Colonic mucosa (tissue), 4 donors: ENCODE measurements at places on chromosomes 2 and 18.

DNA sequence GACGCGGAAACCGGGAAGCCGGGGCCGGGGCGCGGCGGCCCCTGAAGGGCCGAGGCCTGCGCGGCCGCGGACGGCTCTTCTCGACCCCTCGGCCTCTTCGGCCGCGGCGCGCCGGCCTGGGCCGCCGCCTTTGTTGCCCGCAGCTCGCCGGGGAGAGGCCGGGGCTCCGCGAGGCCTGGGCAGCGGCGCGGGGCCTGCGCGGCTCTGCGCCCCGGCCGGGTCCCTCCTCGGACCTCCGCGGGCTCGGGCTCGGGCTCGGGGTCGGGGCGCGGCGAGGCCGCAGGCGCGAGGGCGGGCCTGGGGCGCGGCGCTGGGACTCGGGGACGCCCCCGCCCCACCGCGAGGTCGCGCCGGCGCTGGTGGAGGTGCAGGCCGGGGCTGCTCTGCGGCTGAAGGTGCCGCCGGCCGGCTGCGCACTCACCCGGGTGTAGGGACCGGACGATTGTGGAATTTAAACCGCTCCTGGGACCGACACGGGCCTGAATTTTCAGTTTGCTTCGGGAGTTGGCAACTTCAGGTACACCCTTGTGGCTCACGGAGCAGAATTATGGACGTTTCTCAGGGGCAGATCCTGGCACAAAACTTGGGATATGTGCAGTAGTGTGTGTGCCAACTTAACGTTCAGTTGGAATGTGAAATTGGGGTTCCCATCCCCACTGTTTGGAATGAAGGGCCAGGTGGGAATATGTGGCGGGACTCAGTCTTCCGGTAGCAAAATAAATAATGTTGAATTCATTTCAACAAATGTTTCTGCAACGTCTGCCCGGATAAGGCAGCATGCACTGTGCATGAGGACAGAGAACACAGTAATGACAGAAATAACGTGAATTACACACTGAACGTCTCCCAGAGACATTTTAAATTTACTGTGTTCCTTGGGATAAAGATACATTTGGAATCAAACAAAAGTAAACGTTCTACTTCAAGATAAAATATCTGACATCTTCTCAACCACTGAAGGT, 787 bp downstream of the SOCS6 start:
- peak; percentile 52 for DNase-seq

DNA sequence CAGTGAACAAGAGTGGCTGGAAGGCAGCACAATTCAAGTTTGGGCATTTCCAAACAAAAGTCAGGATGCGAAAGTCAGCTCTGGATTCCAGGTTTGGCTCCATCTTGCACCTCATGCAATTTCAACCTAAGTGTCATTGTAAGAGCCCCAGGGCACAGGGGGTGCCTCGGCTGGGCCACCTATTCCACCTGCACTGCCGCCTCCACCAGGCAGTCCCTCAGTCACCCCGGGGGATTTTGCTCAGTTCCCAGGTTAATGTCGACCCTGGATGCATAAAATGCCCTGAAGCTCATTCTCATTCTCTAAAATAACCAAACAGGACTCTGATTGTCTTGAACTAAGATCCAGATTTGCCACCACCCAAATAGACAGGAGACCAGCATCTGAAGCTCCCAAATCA, 77.6 kb downstream of the EDAR start:
- DNase-seq, result no peak

- DNase-seq, result peak; percentile 38
Measured at GRCh38 chr2:189179570-189179950, at the start of gene COL5A2. COL5A2 (minus strand) TSS chr2:189179761; CDS start chr2:189179604, 157 bp downstream.

DNA sequence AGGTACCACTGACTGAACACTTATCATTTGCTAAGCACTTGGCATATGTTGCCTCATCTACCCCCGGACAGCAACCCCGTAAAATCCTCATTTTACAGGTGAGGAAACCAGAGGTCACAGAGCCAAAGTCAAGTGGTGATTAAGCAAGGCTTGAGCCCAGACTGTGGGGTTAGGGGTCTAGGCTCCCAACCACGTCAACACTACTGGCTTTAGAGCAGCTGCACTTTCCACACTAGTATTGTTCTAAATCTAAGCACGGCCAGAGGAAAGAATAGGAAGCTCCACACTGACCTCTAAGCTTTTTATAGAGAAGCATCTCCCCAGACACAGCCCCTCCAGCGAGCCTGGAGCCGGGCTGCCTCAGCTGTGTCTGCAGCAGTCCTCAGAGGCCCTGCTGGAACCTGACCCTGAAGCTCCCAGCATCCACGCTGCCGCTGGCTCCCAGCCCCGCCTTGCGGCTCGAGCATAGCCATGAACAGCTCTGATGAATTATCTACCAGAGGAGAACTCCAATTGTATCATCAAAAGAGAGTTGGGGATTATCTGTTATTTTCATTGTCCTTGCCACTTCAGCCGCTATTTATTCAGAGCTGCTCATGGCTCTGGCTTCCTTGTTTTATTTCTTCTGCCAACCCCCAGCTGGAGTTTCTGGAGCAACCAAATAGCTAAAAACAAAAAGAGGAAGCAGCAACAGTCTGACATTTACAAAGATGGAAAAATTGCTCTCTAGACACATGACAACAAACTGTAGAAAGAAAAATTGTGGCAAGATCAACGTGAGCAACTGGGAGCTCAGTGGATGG, 62.2 kb upstream of the RTN4 start:
- DNase-seq, result peak; percentile 65

DNA sequence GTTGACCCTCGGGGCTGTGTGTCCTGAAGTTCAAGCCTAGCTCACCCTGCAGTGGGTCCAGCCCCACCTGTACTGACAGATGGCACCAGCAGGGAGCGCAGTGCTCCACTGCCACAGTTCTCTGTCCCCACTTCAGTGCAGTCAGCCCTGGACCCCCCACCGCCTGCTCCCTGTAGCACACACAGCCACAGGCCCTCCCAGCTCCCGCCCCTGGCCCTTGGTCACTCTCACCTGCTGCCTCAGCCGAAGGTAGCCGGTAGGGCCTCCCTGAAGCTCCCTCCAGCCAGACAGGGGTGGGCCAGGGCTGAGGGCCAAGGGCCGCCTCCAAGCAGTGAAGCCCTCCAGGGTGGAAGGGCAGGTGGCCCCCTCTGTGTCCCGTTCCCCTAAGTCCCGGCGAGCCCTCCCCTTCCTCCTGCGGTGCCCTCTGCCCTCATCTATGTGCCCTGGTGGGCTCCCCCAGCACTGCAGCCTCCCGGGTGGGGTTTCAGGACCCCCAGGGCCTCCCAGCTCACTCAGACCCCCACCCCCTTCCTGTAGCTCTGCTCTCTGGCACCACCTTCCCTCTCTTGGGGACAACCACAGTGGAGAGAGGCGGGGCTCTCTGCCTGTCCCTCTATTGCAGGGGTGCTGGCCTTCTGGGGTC, 10.8 kb upstream of the ALPP start:
- no peak for DNase-seq

- DNase-seq, result no peak
Measured at GRCh38 chr2:112465382-112465781, 16.6 kb upstream of the TTL start.

GRCh38 chr2:238403632-238404405, 22.9 kb upstream of the ASB1 start:
- DNase-seq, result no peak

- DNase-seq, result peak; percentile 92
Measured at GRCh38 chr2:9139491-9140443, 66.8 kb upstream of the ASAP2 start.

GRCh38 chr2:46943881-46944798, 28.5 kb upstream of the MCFD2 start:
- no peak for DNase-seq

DNA sequence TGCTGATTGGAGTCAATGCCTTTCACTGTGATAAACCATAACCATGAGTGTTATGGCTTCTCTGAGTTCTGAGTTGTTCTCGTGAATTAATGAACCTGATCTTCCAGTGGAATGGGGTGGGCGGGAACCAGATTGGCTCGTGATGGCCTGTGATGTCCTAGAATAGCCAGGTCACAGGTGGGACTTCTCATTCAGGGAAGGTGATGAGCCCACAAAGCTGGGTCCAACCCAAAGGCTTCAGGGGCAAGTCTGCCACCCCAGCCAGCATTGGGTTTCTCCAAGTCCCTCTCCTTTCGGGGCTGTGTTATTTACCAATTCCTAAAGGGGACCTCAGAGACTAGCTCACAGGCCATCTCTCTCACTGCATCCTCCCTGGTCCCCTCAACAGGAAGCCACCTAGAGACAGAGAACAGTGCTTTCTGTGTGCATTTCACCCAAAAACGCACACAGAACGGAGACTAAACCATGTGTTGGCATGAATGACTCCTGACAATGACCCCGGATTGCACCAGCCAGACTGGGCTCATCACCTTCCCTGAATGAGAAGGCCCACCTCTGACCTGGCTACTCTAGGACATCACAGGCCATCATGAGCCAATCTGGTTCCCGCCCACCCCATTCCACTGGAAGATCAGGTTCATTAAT, 85.5 kb downstream of the MALT1 start:
- DNase-seq, result peak; percentile 13

- DNase-seq, result no peak
Measured at GRCh38 chr2:237453671-237454070, 33.4 kb upstream of the MLPH start.

- no peak for DNase-seq
Measured at GRCh38 chr2:205496370-205496769, 185.9 kb upstream of the NRP2 start.

- DNase-seq, result no peak
Measured at GRCh38 chr2:221353201-221353600, 218.9 kb downstream of the EPHA4 start.

- no peak for DNase-seq
Measured at GRCh38 chr2:176582990-176583481, 313.8 kb downstream of the MTX2 start.

- DNase-seq, result no peak
Measured at GRCh38 chr18:29594493-29594892, 1417.6 kb upstream of the CDH2 start.

DNA sequence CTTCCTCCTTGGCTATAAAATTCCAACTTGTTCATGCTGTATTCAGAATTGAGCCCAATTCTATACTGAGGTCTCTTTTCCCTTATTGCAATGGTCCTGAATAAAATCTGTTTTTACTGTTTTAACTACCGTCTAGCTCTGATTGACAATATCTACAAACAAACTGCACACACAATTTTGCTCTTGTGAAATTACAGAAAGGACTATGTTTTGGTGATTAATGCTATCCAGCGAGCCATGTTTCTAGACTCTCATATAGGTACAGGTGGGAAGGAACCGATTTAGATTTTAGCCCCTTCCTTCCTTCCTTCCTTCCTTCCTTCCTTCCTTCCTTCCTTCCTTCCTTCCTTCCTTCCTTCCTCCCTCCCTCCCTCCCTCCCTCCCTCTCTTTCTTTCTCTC, 254.4 kb downstream of the SLC4A3 start:
- DNase-seq, result no peak

- no peak for DNase-seq
Measured at GRCh38 chr2:209579230-209579749, 155.4 kb downstream of the MAP2 start.

- no peak for DNase-seq
Measured at GRCh38 chr2:12587228-12587627, 129.5 kb upstream of the TRIB2 start.

DNA sequence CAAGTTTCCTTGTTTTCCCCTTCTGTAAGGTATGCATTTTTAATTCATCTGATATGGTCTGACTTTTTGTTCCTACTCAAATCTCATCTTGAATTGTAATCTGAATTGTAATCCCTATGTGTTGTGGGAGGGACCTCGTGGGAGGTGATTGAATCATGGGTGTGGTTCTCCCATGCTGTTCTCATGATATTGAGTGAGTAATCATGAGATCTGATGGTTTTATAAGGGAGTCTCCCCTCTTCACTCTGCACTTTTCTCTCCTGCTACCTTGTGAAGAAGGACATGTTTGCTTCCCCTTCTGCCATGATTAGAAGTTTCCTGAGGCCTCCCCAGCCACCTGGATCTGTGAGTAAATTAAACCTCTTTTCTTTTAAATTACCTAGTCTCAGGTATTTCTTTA, 476.1 kb downstream of the LPIN1 start:
- no peak for DNase-seq

DNA sequence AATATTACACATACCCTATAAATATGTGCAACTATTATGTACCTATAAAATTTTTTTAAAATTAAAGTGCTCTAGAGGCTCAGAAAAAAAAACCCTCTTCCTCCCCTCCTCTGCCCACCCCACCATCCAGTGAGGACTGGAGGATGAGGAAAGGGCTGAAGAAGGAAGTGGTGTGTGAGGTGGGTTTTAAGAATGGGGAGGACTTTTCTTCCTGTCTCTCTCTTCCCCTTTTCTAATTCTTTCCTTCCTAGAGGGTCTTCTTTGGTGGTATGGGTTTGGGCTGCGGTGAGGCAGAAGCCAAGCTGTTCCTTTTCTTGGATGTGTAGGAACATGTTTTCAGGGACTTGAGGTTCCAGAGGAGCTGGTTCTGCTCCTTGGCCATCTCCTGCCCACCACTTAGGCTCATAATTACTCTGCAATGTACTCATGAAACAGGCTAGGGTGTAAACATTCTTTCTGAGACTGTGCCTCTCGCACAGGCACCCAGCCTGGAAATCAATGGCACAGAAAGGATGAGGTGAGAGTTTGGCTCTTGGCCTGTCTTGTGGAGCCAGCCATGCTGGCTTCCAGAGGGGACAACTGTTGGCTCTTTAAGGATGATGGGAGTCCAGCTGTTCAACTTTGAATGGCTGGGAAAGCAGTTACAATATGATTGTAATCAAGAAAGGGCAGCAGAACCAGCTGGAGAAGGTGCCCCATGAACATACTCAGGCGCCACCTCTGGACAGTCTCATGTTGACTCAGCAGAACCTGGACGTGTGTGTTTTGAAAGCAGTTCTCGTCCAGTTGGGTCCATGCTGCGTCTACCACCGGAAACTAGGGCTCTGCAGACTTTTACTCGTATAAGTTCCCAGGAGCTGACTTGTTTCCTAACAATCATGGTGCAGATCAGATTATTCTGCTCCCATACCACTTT, 38.3 kb downstream of the IL1RL2 start:
- DNase-seq, result no peak

DNA sequence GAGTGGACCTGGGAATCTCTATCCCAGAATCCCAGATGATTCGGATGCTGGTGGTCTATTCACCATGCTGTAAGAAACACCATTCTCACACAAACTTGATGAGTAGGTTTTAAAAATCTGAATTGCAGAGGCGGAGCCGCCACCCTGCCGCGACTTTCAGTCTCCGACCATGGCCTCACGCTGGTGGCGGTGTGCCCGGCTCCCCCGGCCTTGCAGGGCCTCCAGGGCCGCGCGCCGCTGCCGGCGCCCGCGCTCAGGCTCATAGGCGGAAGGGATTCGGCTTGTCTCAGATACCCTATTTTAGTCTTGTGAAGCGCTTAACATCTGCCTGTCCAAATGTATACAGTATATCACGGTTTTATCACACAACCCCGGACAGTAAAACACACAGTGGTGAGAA, 2.6 kb upstream of the PPM1B start:
- no peak for DNase-seq

- DNase-seq, result no peak
Measured at GRCh38 chr2:207064128-207064690, 101.5 kb downstream of the KLF7 start.

DNA sequence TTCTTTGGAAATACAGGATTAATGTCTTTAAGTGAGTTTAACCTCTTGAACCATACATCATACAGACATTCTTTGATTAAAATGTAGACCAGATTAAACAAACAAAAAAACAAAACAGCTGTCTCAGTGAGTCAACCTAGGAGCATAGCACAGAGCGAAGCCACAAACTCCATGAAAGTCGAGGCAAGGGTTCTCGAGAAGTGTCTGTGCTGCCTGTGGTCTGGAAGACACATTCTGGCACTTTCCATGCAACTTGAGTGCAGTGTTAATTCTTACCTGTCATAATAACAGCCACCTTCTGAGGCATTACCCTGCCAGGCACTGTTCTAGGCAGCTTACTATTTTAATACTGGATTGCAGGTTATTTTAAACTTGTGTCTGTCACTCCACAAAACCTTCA, 435.5 kb upstream of the MMADHC start:
- DNase-seq, result no peak
